Renal cortical epithelial cell (primary cell): ENCODE measurements at places on chromosomes 3 and 15. TPM values are rescaled to one million over a fixed set of nuclear protein-coding genes. Genes with fewer than 3 reads are reported as not detected.

The SPESP1 gene
- 0.75 and 4.3 TPM in 2 replicates for total RNA-seq

DNA sequence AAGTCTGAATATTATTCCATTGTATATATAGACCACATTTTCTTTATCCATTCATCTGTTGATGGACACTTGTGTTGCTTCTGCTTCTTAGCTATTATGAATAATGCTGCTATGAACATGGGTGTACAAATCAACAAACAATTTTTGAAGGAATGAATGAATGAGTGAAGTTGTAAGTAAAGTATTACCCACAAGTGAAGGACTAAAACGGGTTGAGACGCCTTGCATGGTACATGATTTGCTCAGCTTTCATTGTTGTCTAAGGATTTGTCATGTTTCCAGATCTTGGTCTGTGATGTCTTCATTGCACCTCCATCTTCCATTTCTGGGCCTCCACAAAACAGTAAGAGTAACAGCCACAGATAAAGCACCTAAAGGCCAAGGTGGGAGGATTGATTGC lies 20.5 kb downstream of the IFT122 start:
- no peak for DNase-seq

- no peak for DNase-seq
Measured at GRCh38 chr15:79401301-79401700, 30.8 kb upstream of the MINAR1 start.

GRCh38 chr15:45866616-45867015 lies 231.8 kb downstream of the SQOR start:
- DNase-seq, result no peak

DNA sequence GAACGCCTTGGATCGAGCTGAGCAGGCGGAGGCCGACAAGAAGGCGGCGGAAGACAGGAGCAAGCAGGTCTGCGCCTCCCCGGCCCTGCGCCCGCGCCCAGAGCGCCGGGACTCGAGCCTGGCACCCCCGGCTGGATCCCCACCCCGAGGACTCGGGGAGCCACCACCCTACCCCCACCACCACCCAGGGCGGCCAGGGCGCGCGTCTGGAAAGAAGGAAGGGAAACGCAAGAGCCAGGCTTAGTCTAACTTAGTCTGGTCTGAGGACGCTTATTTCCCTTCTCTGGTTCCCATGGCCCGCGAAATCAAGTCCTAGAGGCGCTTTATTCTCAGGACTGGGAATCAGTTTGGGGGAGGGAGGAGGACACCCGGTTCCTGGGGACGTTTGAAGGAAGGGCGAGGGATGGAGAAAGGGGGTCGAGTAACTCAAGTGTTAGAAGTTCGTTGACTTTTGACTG lies 359 bp downstream of the TPM1 start:
- DNase-seq, result no peak
